ENCODE measurements at places on chromosomes 3 and 15.

DNA sequence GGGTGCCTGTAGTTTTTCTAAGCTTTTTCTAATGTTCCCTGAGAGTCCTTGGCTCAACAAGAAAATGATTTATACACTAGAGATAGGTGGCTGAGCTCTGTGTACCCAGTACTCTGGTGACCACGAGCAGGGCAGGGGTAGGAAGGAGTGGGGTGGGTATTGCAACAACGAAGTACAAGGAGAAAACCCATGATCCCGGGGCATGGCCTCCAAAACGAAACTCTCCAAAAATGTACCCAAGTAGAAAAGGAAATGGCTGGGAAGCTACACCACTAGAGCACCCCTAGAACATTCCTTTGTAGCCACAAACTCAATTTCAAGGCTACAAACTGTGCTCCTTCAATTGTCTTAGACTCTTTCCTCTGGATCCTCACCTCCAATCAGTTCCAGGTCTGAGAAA, 138.9 kb downstream of the DUT start:
- DNase-seq: no peak

- peak; percentile 15 for DNase-seq
Measured at GRCh38 chr15:73752806-73753193, 351 bp downstream of the INSYN1 start.

GRCh38 chr15:91348752-91349500, 248.9 kb downstream of the SV2B start:
- peak; percentile 51 for DNase-seq

GRCh38 chr3:135641761-135642160, 323.8 kb upstream of the PPP2R3A start:
- DNase-seq: no peak

DNA sequence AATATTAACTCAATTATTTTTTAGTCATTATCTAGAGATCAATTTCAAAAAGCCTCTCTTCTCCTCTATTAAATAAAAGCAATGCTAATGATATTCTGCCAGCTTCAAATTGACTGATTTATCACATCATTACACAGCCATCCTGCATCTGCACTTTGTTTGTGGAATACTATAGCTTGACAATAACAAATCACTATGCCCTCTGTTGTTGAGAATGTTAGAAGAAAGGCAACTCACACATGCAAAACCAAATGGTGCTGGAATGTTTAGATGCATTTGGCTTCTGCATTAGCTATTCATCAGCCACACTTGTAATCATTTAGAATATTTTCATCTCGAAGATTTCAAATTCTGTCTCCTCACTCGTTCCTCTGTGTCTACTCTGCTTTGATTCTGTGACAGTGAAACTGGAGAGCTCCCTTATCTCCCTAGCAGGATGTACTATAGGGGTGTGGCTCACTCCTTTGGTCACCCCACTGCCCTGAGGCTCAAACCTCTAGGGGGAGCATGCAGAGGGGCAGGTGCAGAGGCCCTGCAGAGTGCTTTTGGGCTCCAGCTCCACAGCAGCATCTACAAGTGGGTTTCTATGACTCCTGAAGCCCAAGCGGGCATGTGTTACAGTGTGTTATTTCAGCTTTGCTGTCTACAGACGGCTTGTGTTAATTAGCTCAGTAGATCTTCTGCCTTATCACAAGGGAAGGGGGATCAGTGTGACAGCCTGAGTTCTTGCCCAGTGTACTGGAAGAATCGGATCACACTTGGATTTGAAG, 454.1 kb upstream of the BCHE start:
- no peak for DNase-seq
